ENCODE measurements at places on chromosomes 5 and 9.
A peak's percentile ranks its signal among the peaks of the same experiment; 100 is the strongest.

- peak; percentile 65 for DNase-seq
Measured at GRCh38 chr5:38809388-38810359, 36.1 kb upstream of the OSMR start.

- DNase-seq: no peak
Measured at GRCh38 chr5:17267106-17267505, 49.7 kb downstream of the BASP1 start.

DNA sequence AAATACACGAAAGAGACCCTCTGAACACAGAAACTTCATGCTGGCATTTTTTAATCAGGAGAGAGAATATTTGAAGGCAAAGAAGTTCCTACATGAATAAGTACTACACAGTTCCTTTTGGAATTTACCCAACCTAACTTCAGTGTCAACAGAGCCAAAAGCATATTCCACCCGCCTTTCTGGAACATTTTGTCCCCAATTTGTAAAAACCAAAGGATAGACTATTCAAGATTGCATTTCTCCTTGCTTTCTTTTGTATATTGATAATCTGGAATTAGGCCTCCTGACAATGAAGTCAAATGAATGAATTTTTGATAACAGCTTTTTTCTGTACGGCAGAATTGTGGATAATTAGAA is 39.4 kb upstream of the TRAF1 start:
- DNase-seq: no peak

DNA sequence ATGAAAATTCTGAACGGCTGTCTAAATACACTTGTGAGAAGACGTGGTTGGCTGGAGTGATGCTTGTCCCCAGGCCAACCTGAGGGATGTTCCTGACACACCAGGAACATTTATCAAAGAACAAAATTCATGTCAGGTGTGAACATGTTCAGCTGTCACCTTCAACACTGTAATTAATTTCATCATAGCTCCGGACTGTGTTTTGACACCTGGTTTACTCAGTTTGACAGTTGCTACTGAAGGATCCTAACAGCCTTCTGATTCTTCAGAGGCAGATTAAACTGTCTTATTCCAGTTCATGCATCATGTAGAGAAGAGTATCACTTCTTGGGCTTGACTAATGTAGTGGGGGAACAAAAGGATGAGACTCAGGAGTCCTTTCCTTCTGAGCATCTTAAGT is 134.1 kb downstream of the NPR3 start:
- DNase-seq: no peak

GRCh38 chr5:179339081-179339480 is 6.2 kb downstream of the ADAMTS2 start:
- DNase-seq: no peak

- DNase-seq: no peak
Measured at GRCh38 chr9:136020671-136021070, 59.5 kb upstream of the UBAC1 start.

DNA sequence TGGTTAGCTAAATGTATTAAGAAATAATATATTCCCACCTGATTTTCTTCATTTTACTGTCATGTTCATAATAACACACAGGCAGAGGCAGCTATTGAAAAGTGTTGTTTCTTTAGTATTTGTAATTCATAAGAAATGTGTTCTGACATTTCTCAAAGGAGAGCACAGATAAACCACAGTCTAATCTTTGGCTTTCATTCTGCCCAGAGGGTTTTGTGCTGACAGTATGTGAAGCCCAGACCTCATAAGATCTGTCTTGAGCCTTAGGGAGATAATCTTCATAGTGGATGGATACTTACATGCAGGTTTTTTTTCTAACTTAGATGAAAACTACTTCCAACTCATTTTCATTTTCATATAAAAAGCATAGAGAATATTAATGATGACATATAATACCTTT is 206.1 kb downstream of the CHSY3 start:
- DNase-seq: no peak

DNA sequence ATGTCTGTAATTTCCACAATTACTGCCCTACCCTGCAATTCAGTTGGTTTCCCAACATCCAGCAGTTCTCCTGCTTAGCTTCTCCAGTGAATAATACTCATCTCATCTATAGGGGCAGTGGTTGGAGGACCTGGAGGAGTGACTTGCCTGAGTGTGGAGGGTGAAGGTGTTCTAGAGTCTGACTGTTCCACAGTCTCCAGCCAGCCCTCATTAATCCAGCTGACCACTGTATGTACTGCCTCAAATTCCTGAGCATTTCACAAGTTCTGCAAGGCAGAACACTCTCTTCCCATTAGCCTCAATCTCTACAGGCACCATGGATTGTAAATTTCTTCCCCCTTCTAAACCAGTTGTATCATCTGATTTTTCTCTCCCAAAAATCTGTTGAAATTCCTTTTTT is 147.4 kb upstream of the NFIL3 start:
- no peak for DNase-seq

- no peak for DNase-seq
Measured at GRCh38 chr5:54398191-54398590, 57.3 kb upstream of the HSPB3 start.

GRCh38 chr5:133293960-133294359 is 242.1 kb downstream of the HSPA4 start:
- no peak for DNase-seq

GRCh38 chr9:128096616-128097536 is 28.8 kb downstream of the SLC25A25 start:
- DNase-seq: no peak

DNA sequence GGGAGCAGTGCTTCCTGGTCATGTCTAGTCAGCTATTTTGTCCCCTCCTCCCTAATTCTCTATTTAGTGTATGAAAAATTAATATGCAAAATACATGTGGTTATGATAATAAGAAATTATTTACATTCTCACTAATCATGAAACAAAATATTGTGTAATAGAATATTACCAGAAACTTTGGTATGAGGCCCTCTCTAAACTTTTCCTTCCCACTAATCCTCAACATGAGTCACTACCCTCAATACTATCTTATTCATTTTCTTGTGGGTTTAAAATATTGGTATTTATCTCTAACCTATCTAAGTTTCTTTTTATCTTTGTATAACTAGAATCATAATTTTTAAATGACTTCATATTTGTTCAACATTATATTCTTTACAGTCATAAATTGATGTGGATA is 545.9 kb upstream of the PTPRD start:
- DNase-seq: no peak

DNA sequence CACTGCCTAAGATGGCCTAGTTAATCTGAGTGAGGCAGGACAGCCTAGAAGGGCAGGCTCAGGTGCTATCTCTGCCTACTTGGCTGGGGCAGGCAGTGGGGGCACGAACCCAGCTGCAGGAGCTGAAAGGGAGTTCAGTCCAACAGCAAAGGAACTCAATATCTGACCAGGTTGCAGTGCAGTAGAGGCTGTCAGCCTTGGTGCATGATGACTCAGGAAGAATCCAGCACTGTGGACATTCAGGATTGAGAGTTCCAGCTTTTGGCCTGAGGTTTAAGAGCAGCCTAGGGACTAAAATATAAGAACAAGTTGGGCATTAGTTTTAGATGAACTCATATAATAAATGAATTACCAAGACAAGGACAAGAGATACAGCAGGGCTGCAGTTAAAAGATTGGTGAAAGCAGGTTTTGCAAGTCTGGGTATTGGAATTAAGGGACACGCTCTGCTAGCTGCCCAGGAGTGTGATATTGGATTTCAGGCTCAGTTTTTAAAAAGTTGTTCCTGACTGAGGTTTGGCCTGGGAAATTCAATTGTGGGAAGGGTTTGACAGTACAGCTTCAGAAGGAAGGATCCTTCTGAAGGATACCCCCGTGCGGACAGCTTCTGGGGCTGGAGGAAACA is 64.7 kb upstream of the ATG10 start:
- no peak for DNase-seq

GRCh38 chr9:104794070-104794469 is 30.1 kb downstream of the NIPSNAP3B start:
- no peak for DNase-seq

DNA sequence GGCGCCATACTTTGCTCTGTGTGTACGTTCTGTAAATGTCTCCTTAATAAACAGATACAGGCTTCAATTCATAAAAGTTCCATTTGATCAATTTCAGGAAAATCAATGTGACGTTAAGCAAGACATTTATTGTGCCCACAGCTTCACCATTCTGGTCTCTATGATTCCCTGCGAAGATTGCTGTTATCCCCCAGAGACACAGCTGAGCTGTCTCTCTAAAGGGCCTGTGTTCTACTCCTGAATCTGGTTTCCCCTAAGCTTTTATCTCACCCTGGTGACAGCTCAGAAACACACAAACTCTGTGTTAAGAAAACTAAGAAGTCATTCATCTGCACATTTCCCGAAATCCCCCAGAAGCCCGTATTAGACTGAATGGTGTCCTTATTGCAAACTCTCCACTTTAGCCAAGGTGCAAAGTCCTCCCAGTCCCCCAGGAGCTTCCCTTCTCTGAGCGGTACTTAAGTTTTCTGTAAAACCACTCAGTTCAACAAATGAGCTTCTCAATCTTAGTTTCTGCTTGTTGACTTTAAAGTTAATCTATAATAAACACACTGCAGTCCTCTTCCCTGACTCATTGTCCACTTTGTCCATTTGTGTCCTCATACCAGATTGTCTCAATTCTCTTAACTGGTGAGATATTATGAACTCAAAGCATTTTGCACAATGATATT is 1.4 kb upstream of the C5orf15 start:
- no peak for DNase-seq

DNA sequence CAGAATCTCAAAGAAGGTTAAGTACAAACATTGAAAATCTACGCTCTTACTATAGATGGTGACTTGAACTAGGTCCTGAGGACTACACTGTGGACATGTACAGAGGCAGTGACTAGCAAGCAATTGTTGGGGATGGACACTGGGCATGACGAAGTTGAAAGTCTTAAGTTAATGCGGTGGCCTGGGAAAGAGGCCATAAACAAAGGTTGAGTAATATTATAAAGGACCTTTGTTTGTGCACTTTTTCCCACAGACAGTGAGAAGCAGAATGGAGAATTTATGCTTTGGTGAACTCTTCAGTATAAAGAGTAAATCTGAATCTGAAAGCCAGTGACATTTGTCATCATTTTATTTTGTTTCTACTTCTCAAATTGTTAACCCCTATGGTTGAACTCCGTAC is 15.3 kb downstream of the ALDH1A1 start:
- DNase-seq: no peak

DNA sequence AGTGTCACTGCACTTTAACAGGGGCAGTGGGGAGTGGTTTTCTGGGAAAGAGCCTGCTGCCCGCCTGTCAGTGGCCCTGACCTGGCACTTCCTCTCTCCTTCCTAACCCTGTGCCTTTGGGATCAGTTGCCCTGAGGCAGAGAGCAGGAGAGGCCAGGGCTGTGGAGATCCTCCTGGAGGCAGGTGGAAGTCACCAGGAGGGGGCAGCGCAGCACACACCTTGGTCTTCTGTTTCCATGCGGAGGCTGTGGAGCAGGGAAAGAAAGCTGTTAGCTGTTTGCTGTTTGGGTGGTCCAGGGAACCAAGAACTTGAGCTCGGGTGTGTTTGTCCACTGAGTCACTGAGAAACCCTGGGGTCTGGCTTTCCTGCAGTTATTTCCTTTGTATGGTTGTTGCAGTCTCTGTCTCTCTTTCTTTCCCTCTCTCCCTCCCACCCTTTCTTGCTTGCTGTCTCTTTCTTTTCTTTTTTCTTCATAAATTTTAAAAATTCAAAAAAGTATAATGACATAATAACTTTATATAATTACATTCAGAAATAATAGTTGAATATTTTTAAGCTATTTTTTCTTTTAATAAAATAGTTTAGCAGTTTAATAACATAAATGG is 28.1 kb downstream of the NTRK2 start:
- DNase-seq: peak; percentile 51

- no peak for DNase-seq
Measured at GRCh38 chr5:139040081-139040480, 158.1 kb downstream of the SIL1 start.

- DNase-seq: no peak
Measured at GRCh38 chr5:6849316-6850105, 136.3 kb downstream of the TENT4A start.

- DNase-seq: peak; percentile 9
Measured at GRCh38 chr9:114507726-114508125, 2.5 kb upstream of the WHRN start.
